ENCODE measurements at places on chromosomes 2 and 18.

- DNase-seq: no peak
Observed at GRCh38 chr2:111905990-111906735, 7.8 kb downstream of the MERTK start.

GRCh38 chr2:133072837-133073694 lies 403.1 kb upstream of the LYPD1 start:
- DNase-seq: no peak

GRCh38 chr2:62197011-62197924 lies 1.4 kb downstream of the B3GNT2 start:
- no peak for DNase-seq

- DNase-seq: peak; percentile 51
Observed at GRCh38 chr2:191555092-191555742, 122.7 kb upstream of the NABP1 start.

DNA sequence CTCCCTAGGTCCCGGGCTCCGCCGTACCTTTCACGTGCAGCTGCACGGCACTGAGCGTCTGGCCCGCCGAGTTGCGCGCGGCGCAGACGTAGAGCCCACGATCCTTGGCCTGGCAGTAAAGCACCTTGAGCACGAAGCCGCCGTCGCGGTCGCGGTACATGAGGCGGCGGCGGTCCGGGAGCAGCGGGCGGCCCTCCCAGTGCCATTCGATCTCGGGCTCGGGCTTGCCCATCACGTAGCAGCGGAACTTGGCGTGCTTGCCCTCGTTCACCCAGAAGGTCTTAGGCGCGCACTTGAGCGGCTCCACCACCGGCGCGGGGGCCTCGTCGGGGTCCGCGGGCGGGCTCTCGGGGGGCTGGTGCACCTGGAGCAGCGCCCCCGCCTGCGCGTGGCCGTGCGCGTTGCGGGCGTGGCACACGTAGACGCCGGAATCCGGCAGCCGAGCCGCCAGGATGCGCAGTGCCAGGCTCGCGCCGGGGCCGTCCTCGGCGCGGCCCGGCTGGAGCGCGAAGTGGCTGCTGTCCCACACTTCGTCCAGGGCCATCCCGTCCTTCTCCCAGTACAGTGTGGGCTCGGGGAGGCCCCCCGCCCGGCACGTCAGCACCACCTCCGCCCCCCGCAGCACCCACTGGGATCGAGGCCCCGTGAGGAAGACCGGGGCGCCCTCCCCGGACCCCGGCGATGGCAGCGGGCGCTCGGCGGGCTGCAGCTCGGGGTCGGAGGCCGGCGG lies 980 bp downstream of the OBSL1 start:
- no peak for DNase-seq

DNA sequence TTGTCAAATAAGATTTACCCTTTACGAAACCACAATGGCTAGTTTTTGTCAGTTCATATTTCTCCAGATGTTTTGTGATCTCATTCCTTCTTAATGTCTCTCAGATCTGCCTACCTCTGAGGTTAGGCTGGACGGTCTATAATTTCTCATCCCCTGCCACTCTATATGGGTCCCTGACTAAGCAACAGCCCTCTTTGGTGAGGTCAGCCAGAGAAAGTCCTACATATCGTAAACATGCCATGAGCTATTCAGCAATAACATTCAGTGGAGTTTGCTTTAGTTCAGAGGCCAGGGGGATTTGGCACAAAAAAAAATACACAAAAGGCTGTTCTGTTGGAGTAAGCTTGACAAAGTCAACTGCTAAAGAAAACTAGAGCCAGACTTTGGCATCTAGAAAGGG lies 192.1 kb upstream of the NCKAP5 start:
- no peak for DNase-seq

DNA sequence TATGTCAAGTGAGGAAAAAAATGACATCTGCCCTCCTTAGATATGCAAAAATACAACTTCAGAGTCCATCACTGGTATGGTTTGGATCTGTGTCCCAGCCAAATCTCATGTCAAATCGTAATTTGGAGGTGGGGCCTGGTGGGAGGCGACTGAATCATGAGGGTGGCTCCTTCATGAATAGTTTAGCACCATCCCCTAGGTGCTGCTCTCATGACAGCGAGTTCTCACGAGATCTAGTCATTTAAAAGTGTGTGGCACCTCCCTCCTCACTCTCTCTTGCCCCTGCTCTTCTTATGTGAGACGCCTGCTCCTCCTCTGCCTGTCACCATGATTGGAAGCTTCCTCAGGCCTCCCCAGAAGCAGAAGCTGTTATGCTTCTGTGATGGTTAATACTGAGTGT lies 5.9 kb upstream of the PSMA8 start:
- no peak for DNase-seq

DNA sequence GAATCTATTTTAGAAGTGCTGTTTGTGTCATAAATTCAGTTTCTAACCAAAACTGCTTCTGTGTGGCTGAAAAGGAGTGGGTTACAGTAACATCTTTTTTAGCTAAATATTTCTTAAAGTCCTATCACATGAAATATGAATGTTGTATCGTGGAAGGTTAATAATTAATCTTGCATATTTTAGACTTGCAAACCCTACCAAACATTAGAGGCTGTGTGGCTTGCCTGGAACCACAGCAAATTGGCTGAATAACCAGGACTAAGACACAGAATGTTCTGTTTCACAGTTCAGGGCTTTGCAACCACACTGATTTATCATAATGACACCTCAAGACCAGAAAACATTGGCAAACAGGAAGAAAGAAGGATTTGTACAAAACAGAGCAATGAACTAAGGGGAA lies 208.9 kb upstream of the CNTNAP5 start:
- no peak for DNase-seq

- peak; percentile 60 for DNase-seq
Observed at GRCh38 chr2:156399224-156399949, 36.8 kb upstream of the GPD2 start.

DNA sequence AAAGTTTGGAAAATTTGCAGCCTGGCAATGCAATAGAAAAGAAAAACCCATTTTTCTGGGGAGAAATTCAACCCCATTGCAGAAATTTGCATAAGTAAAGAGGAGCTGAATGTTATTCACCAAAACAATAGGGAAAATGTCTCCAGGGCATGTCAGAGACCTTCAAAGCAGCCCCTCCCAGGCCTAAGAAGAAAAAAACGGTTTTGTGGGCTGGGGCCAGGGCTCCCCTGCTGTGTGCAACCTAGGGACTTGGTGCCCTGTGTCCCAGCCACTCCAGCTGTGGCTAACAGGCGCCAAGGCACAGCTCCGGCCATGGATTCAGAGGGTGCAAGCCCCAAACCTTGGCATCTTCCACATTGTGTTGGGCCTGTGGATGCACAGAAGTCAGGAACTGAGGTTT lies 224.5 kb downstream of the TXNL1 start:
- no peak for DNase-seq

DNA sequence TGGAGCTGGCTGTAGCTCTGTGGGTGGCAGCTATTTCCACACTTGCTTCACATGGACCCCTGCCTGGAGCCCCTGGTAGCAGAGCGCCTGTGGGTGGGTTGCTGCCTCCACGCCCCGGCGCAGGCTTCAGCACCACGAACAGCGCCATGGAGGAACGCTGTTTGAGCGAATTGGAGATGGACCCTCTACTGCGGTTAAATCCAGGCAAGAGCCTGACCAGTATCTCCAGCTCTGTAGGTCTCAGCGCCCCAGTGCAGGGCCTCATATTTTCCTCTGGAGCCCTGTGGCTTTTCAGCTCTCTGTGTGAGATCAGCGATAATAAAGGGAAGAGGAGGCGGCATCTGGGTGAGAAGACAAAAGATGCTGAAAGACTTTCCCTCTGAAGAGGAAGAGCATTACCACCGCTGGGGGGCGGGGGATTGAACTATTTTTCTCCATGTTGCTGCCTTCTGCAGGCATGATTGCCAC lies 12.0 kb downstream of the ONECUT2 start:
- DNase-seq: no peak

- no peak for DNase-seq
Observed at GRCh38 chr2:151845884-151846283, 17.7 kb upstream of the ARL5A start.

- no peak for DNase-seq
Observed at GRCh38 chr2:84838434-84839145, 42.3 kb downstream of the TRABD2A start.

DNA sequence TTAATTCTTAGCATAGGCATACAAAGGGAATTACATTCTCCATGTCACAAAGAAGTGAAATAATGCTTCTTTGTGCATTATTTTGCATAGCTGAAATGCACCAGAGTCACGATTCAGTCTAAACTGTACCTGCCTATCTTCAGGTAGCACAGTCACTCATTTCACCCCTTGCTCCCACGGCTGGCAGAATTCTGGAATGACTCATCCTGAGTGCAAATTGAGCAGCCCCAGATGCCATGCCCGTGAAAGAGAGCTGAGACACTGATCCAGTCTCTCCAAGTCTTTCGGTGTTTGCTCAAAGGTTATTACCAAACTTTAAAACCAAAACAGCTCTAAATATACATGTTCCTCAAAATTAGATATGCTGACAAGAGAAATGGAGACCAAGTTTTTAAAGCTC lies 168.3 kb upstream of the POU3F3 start:
- DNase-seq: no peak

GRCh38 chr2:173989160-173989883 lies 24.1 kb upstream of the SP3 start:
- no peak for DNase-seq

GRCh38 chr2:30073523-30073922 lies 73.3 kb upstream of the YPEL5 start:
- DNase-seq: no peak

- DNase-seq: no peak
Observed at GRCh38 chr2:45822272-45822630, 170.8 kb downstream of the PRKCE start.

- no peak for DNase-seq
Observed at GRCh38 chr18:74074668-74075564, 72.7 kb downstream of the FBXO15 start.

- no peak for DNase-seq
Observed at GRCh38 chr2:11904029-11904428, 157.6 kb downstream of the LPIN1 start.

- no peak for DNase-seq
Observed at GRCh38 chr2:190435031-190435670, 27.0 kb downstream of the MFSD6 start.

DNA sequence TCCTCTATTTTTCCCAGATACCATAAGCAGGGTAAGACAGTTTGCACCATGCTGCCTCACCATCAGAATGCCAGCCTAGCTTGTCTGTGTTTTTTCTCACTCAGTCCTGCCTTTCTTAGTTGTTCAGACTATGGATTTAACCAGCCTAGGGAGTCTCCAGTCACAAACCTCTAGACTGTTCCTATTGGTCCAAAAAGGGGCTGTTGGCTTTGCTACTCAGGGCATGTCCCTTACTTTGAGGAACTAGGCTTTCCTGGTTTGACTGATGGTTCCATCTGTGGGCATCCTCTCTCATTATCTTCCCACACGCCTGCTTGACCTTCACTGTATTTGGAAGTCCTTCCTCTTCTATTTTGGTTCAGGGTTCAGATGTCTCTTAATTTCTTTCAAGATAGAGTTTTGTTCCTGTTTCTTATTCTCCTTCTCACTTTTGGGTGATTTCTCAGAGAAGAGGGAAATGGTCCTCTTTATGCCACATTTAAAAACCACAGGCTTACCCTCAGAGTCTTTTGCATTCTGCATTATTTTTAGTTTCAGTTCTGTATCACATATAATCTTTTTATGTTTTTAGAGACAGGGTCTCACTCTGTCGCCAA lies 31.3 kb upstream of the TMEM131 start:
- no peak for DNase-seq

GRCh38 chr18:49645196-49645595 lies 83.3 kb downstream of the LIPG start:
- no peak for DNase-seq

DNA sequence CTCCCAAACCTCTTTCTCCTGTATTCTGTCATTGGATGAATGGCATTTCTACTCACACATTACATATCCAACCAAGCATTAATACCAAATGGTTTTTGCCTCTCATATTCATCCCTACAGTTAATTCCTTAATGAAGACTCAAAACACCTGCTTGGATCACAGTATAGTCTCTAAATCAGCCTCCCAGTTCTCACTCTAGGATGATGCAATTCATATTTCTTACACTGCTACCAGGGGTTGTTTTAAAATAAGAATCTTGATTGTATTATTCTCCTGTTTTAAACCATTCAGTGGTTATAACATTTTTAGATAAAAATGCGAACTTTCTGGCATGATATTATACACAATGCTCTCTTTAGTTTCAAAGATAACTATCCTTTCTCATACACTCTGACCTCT lies 281.4 kb upstream of the ZEB2 start:
- no peak for DNase-seq

- DNase-seq: no peak
Observed at GRCh38 chr2:114049280-114049679, 159.4 kb downstream of the ACTR3 start.

- DNase-seq: no peak
Observed at GRCh38 chr2:122061206-122061605, 305.8 kb downstream of the TSN start.

GRCh38 chr2:13193075-13193474 lies 476.3 kb downstream of the TRIB2 start:
- no peak for DNase-seq

- no peak for DNase-seq
Observed at GRCh38 chr2:38600921-38601455, 1.7 kb downstream of the HNRNPLL start.

- no peak for DNase-seq
Observed at GRCh38 chr2:219291910-219292490, 12.8 kb downstream of the DNAJB2 start.

GRCh38 chr2:15561574-15562344 lies 625 bp upstream of the NBAS start:
- DNase-seq: no peak

DNA sequence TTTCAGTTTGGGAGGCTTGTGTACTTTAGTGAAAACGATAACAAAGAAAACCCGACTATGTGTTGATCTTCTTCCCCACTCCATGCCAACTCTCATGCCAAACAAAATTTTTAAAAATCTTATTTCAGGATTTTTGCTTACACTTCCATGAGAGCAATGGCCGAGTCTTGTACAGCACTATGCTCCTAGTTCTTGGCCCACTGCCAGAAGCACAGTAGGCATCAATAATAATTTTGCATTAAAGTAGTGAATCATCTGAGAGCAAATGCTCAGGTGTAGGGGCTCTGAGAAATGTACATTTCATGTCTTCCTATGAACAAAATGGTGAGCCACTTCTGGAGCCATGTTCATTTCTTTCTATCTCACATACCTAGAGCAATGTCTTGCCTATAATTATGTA lies 62.2 kb downstream of the MAP3K19 start:
- no peak for DNase-seq

- DNase-seq: no peak
Observed at GRCh38 chr2:152278526-152278925, 56.4 kb upstream of the FMNL2 start.

- no peak for DNase-seq
Observed at GRCh38 chr18:24790347-24790746, 329.9 kb downstream of the HRH4 start.

GRCh38 chr2:223625652-223626051 lies 23.5 kb upstream of the SCG2 start:
- no peak for DNase-seq

DNA sequence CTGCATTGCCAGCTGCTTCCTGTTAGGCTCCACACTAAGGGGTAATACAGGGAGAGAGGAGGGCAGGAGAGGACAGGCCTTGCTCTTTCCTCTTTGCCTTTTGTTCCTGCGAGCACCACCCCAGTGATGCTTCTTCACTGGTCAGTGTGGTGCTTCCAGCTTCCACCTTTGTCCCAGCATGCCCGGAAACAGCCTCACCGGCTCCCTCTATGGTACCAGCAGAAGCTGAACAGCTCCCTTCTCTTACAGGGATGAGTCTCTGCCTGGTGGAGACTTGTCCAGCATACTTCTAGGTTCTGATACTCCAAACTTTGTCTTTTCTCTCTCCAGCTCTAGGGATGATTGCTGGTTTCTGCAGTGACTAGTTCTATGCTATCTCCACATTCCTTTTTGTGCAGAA lies 413.3 kb downstream of the TSN start:
- no peak for DNase-seq

GRCh38 chr2:9294764-9295163 lies 88.2 kb downstream of the ASAP2 start:
- DNase-seq: no peak

Data from AG09319 (cell line).